ENCODE measurements at places on chromosomes 1 and 21.
A peak's percentile ranks its signal among the peaks of the same experiment; 100 is the strongest.

DNA sequence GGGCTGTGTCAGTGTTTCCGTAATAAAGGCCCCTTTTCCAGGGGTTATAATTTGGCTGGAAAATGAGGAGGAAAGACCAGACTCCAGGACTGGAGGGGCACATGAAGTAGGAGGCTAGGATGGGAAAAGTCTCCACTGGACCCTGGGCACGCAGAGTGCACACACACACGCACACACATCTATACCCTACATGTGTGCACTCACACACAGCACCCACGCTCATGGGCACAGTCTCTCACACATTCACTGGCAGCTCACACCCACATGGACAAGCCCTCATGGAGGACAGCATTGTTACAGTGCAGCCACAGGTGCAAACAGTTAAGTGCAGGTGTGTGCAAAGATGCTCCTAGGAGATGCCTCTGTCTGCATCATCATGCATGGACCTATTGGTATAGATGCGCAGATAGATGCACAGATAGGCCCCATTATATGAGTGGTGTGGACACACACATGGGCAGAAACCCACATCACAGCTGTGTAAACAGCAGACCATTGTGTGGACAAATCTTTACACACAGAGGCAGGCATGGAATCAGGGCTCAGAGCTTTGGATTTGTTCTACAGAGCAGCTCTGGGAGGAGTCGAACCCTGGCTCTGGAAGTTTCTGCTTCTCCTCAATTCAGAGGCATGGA is 9.1 kb upstream of the RUNX3 start:
- DNase-seq: no peak

- no peak for DNase-seq
These were observed 614.3 kb downstream of the NCAM2 start for GRCh38 chr21:21612466-21612865.

GRCh38 chr1:37537378-37537777 is 16.7 kb downstream of the SNIP1 start:
- DNase-seq: no peak

DNA sequence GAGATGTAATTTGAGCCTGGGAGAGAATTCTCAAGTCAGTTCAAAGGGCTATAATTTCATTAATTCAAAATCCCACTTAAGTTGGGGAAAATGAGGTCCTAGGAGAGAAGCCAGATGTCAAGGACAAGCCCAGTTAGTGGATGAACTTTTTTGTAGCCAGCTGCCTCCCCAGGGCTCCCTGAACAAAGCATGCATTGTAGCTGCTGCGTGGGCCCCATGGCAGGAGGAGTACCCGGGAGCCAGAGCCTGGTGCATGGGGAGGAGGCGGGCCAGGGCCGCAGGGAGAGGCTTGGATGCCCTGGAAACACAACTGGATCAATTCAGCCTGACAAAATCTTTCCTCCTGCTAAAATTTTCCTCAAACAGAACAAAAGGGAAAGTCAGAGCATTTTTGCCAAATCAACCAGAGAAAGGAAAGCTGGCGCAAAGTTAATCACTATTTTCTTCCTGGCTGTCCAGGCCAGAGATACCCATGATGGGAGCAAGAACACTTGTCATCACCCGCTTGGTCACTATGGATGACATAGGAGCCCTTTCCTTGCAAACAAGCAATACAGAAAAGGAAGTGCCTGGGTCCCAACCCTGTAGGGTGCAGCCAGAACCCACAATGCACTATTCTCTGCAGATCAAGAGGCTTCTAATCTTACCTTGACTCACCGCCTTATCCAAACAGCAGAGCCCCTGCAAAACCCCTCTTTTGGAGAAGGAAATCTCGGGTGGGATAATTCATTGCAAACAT is 248.1 kb upstream of the RAB4A start:
- DNase-seq: no peak

DNA sequence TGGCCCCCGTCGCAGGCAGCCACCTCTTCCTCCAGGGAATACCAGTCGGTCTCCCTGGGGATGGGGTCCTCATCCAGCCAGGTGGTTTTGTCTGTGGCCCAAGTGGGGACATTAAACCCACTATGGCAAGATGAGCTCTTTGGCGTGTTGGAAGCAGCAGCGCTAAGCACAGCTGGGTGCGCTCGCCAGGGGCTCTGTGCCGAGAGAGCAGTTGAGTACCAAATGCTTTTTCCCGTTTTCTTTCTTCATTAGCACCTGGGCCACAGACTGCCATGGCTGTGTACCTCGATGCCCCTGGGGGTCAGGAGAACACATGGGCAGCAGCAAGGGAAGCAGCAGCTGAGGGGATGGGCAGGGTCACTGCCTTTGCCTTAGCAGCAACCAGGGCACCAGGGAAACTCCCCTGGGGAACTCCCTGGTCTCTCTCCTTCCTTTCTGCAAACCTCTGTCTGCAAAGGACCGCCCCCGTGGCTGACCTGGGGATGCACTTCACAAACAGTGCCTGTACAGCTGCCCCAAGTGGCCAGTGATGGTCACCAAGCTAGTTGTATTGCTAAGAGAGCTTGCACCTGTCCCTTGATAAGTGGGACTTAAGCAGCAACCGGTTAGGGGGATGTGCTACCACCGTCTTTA is 31.1 kb downstream of the EDARADD start:
- DNase-seq: peak; percentile 38

- DNase-seq: no peak
These were observed 25.1 kb upstream of the SLAMF6 start for GRCh38 chr1:160548183-160548582.

GRCh38 chr1:202255343-202255742 is 61.7 kb downstream of the LGR6 start:
- DNase-seq: no peak

- no peak for DNase-seq
These were observed 504 bp downstream of the SCCPDH start for GRCh38 chr1:246724731-246725095.

GRCh38 chr1:32500387-32501209 is 35.7 kb downstream of the ZBTB8B start:
- DNase-seq: peak; percentile 12

- no peak for DNase-seq
These were observed 41.7 kb downstream of the EPB41 start for GRCh38 chr1:28956038-28956464.

- no peak for DNase-seq
These were observed 46.4 kb downstream of the PKNOX1 start for GRCh38 chr21:43020771-43021170.

DNA sequence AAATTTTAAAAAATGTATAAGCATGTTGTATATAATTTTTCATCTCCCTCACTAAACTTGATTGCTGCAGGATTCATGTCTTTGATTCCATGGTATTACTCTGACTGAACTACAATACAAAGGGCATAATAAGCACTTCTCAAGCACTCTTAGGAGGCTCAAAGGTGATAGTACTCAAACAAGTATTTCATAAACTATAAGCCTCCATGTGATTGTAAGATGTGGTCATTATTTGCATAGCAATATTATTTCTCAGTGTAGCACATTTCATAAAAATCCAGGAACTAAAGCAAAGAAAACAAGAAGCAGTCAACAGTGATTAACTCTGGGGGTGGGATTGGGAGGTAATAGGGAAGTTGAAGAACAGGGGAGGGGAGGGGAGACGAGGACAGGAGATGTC is 106.2 kb upstream of the DPT start:
- DNase-seq: no peak

DNA sequence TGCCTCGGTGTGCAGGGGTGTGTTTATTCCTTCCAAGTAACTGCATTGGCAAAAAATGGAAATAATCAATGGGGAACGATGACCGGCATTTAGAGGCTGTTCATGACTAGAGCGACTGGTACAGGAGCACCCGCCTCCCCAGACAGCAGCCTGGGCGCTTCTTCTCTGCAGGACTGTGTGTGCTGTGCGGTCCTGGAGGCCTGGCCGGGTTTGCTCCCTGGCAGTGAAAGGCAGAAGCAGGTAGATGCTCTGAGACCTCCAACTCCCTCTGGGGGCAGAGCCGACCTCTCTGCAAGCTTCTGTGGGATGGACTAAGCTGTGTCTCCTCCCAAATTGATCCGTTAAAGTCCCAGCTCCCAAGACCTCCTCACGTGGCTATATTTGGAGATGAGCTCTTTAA is 59.2 kb upstream of the ACTRT2 start:
- no peak for DNase-seq

DNA sequence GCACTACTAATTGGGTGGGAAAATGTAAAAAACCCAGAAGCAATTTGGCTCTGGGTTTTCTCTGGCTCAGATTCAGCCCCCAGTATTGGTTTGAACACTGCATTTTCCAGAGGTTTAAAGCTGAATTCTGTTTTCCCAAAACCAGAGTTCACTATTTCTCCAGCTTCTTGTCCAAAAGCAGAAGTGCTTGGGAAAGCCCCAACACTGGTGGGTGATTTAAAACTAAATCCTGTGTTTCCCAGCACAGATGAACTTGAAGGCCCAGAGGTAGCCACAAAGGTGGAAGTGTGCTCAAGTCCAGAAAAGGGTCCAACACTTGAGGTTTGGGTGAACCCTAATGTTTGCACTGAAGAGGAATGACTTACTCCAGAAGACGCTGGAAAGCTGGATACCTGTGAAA is 678 bp downstream of the MCM3AP start:
- DNase-seq: no peak

DNA sequence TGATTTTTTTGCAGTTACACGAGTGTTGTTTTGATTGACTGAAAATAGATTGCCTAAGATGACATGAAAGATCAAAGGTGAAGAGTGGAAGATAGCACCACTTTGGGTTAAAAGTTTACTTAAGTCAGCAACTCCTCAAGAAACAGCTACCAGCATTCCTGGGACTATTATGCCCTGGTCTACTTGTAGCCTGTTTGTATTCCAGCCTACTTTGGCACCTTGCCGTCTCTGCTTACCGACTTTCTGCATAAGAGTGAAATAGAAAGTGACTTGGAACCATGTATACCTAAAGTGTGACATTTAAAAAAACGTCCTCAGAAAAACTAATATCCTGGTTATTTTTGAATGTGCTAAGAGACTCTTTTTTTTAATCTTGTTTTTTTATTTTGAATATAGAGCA is 631.5 kb upstream of the PTBP2 start:
- no peak for DNase-seq

- DNase-seq: no peak
These were observed 79.2 kb downstream of the MAN1C1 start for GRCh38 chr1:25695771-25696311.

- DNase-seq: peak; percentile 65
These were observed 10.7 kb downstream of the MR1 start for GRCh38 chr1:181044449-181044966.

DNA sequence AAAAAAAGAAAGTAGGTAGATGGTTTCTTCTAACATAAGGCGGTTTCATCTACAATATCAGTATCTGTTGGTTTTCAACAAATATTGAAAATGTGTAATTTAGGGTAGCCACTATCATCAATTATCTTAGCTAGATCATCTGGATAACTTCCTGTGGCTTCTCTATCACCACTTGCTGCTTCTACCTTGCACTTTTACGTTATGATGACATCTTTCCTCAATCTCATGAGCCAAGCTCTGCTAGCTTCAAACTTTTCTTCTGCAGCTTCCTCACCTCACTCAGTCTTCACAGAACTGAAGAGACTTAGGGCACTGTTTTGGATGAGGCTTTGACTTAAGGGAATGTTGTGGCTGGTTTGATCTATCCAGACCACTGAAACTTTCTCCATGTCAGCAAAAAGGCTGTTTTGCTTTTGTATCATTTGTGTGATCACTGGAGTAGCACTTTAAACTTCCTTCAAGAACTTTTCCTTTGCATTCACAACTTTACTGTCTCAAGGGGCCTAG is 144.9 kb upstream of the HP1BP3 start:
- no peak for DNase-seq

- DNase-seq: no peak
These were observed 208.4 kb downstream of the ROR1 start for GRCh38 chr1:63982201-63982600.

- peak; percentile 25 for DNase-seq
These were observed 105.9 kb upstream of the SLC45A1 start for GRCh38 chr1:8211883-8212579.

DNA sequence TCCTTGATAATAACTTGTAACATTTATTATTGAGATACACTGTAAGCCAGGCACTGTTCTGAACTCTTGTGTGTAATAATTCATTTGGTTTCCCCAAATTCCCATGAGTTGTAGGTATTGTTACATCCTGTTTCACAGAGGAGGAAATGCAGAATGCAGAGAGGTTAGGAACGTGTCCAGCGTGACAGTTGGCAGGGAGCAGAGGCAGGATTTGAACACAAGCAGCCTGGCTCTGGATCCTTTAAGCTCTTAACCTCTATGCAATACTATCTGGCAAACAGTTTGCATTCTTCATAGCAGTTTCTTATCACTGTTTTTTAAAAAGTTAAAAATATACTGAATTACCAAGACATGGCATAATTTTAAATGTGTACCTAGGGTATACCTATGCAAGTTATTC is 30.5 kb downstream of the EEIG2 start:
- DNase-seq: peak; percentile 2

GRCh38 chr1:14880456-14881316 is 272.9 kb upstream of the TMEM51 start:
- DNase-seq: no peak

DNA sequence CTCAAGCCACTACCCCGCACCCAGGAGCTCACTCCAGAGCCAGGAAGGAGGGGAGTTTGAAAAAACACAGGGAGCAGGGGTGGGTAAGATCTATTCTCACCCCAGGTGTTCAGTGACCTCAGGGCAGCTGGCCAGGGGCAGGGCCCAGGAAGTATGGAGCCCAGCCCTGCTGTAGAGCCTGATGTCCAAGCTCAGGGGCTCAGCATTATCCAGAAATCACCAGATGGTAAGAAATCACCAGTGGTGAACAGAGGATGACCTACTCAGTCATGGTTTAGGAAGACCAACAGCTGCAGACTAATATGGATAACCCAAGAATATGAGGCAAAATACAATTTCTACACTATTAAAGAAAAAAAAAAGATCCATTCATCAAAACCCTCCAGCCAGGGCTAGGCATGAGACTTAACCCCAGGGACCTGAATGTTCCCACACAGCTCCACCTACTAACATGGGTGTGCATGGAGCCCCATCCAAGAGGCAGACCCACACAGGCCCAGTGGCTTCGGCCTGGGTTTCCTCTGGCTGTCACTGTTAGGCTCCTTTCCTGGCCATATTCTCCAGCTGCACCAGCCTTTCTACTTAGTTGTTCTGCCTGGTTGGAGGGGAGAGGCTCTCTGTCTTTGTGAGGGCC is 67.6 kb downstream of the KCNN3 start:
- no peak for DNase-seq

GRCh38 chr1:87292684-87293493 is 35.8 kb upstream of the LMO4 start:
- peak; percentile 38 for DNase-seq

DNA sequence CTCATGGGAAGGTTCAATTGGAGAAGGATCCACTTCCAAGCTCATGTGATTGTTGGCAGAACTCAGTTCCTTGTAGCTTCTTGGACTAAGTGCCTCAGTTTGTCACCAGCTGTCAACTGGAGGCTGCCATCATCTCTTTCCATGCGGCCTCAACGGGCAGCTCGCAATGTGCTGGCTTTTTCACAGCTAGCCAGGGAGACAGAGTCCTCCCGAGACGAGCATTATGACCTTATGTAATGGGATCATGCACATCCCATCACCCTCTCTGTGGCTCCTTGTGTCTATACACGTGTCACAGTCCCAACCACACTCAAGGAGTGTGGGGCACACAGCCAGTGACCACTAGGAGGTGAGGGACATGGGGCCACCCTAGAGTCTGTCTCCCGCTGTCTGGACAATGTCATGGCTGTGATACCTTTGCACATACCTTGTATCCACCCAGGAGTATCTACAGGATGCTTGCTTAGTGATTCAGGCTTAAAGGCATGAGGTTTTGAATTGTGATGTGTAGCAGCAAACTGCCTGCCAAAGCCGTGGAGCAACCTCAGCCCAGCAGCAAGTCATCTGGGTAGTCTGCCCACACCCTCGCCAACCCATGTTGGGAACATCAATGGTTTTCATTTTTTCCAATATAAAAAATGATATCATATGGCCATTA is 3.9 kb upstream of the KRTAP10-6 start:
- DNase-seq: no peak

- no peak for DNase-seq
These were observed 66.8 kb downstream of the SERINC2 start for GRCh38 chr1:31479811-31480210.

Data from CD4-positive, alpha-beta T cell treated with Interferon gamma for 1 hour (primary cell).